ENCODE measurements at places on chromosomes 3 and 15.
A peak's percentile ranks its signal among the peaks of the same experiment; 100 is the strongest.

GRCh38 chr3:72665701-72666446 lies 182.4 kb downstream of the SHQ1 start:
- DNase-seq = peak; percentile 21

DNA sequence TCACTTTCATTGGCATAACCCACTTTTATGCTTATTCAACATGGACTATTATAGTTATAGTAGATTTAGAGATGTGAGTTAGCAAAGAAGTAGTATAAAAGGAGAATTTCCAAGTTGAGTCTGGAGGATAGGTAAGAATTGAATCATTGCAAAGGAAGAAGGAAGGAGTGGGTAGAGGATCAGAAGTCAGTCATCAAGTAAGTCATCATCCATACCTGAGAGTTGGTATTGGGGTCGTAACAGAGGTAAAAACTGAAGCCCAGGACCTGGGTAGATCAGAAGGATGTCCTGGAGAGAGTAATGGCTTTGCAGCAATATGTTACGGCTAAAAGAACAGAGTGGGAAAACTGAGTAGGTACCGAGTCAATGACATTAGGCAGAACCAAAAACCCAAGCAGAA lies 265.7 kb downstream of the SUCLG2 start:
- DNase-seq = no peak

GRCh38 chr15:76843269-76843668 lies 61.9 kb downstream of the SCAPER start:
- DNase-seq = no peak

DNA sequence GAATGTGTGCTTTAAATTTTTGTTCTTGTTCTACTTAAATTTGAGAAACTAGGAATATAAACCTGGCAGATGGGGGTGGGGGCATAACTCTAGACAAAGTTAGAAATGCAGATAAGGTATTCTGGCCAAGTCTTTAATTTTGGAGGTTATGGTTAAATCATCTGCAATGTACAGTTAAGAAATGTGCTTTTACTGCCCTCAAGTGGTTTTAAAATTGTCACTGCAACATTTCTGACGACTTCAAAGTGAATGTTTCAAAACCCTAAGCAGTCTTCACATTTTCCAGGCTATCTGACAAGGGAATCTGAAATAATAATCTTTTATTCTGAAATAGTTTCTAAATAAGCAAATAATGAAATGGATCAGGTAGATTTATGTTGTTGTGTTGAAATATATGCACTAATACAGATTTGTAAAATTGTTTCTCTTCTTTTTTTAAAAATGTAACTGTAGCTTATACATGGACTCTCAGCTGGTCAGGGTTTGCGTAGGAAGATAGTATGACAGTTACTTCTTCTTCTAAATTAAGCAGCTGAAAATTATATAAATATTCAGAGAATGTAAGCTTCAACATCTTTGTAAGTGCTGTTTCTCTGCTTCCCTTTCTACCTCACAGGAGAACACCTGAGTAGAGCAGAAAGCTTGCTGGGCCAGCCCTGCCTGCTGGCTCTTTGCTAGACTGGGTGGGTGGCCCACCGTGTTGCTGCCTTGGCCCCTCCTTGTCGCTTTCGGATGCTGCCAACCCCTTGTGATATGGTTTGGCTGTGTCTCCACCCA lies 45.0 kb downstream of the SUCNR1 start:
- DNase-seq = no peak

GRCh38 chr3:150985711-150986110 lies 13.2 kb upstream of the CLRN1 start:
- DNase-seq = no peak

DNA sequence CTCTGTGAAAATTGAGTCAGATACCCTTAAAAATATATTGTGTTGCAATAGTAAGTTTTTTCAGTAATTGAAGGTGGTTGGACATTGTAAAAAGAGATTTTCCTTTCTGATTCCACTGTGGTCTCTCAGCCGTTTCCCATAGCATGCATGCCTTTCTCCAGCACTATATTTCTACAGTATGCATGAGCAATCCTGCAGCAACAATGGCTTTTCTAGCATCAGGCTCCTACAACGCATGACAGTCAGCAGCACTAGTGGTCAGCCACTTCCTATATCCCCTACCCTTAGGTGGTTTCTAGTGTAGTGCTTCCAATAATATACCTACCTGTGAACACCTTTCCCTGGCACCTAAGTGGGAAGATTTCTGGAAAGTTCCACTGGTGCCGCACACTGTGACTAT lies 55.4 kb upstream of the SNRPN start:
- no peak for DNase-seq

DNA sequence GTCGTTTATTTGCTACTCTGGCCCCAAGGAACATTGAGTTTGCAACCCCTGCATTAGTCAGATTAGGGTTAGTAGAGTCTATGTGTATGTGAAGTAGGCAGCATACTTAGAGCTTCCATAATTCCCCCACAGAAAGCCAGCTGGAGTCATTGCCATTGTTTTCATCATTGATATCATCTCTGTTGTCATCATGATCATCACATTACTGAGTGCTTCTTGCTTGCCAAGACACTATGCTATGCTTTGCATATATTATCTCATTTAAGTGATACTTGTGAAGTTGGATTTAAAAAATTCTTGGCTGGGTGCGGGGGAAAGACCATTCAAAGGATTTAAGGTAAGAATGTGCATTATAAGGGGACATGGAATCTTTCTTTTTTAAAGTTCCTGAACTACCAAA lies 209.0 kb downstream of the CACNA2D3 start:
- DNase-seq = no peak

DNA sequence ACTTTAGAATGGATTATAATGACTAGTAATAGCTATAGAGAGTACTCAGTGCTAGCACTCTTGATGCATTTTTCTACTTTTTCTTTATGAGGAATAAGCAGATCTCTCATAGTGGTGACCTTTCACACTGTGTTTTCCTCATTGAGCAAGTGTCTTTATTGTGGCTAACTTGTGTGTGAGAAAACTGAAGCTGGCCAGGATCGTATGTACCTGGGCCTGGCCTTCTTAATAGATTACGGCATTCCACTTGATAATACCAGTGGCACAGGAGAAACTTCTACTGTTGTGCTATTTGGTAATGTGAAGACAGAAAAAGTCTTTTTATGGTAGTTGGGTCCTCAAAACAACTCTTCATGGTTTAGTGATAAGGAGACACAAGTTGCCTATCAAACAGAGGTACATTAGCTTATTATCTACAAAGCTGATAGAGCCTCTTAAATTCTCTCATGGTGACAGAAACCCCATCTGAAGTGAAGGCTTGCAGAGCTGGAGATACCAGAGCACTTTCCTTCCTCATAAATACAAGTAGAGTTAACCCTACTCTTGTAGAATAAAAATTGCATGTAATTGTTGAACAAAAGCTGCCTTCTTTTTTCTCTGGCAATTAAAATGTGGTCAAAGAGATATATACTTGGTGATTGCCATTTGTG lies 64.6 kb downstream of the LYSMD4 start:
- no peak for DNase-seq

GRCh38 chr15:34813446-34814190 lies 18.3 kb upstream of the ACTC1 start:
- no peak for DNase-seq

DNA sequence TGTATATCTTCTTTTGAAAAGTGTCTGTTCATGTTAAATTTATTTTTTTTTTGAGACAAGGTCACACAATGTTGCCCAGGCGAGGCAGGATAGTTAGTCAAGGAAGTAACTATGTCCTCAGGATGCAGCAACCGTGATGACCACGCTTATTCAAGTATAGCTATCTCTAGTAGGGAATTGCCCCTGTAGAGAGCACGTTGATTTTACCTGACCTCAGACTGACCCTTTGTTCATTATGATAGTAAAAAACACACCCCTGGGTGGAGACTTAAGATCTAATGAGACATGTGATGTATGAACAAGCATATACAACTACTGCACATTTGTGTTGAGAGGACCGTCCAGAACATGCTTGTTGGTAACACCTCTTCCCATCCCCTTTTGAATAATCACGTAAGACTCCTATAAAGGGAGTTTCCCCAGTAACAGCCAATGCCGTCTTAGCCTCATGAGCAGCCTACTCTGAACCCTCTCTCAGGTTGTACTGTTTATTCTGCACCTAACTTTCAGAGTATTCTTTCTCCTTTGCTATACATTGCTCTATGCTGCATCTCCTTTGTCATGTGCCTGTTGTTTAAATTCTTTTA lies 32.9 kb downstream of the ZNF621 start:
- no peak for DNase-seq

GRCh38 chr3:177773717-177774116 lies 576.4 kb upstream of the TBL1XR1 start:
- no peak for DNase-seq

DNA sequence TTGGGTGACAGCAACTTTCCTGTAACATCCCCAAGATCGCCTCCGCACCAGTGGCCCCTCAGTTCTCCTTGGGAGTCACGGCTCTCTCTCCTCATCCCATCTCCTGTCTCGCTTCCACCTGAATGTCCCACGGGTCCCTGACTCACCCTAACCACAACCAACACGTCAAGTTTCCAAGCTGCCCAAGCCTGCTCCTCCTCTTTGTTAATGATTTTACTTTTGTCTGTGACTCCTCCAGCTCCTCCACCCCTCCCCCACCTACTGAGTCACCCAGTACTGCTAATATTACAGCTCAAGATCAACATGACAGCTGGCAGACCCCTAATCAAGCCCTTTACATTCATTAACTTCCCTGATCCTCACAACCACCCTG lies 39.3 kb downstream of the BDH1 start:
- DNase-seq = no peak

GRCh38 chr3:195895861-195896360 lies 12.4 kb downstream of the TNK2 start:
- peak; percentile 67 for DNase-seq

DNA sequence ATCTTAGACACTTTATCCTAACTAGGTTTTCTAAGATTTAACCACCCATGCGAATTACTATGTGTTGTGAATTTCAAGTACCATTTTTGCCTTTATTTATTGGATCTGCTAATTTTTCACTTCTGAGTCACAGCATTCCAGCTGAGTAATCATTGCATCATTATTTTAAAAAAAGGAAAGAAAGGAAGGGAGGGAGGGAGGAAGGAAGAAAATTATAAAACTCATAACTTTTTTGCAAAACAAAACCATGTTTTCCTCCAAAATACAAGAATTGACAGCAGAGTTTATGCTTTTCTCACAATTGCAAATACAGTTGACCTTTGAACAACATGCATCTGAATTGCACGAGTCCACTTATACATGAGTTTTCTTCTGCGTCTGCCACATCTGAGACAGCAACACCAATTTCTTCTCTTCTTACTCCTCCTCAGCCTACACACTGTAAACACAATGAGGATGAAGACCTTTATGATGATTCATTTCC lies 651.4 kb upstream of the NECTIN3 start:
- no peak for DNase-seq

DNA sequence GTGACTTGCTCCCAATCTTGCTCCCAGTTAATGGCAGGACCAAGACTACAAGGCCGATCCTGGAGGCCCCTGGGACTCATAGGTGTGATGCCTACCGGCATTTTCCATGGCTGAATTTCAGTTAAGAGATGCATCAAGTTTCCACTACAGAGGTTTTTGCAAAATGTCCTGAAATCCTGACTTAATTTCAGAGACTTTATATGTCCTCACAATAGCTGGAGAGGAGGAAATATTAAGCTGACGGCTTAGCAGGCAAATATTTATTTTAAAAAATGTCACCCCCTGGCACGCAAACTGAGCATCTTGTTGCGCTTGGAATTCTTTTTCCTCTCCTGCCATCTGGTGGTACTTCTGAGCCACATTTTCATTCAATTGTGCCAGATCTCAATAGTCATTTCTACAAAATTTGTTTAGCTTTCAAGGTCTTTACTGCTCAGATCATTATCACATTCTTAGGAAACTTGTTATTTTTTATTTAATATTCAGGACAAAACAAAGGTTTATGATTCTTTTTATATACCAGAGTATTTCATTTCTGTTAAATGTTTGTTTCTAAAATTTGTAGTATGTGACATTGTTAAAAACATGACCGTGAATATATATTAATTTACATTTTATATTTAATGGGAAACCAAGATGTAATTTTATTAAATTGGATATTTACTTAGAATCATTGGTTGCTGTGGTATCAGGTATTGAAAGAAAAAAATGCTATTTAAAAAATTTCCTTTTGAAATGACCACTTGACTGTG lies 189.2 kb upstream of the THRB start:
- DNase-seq = no peak

GRCh38 chr3:89098964-89099585 lies 8.3 kb upstream of the EPHA3 start:
- no peak for DNase-seq

DNA sequence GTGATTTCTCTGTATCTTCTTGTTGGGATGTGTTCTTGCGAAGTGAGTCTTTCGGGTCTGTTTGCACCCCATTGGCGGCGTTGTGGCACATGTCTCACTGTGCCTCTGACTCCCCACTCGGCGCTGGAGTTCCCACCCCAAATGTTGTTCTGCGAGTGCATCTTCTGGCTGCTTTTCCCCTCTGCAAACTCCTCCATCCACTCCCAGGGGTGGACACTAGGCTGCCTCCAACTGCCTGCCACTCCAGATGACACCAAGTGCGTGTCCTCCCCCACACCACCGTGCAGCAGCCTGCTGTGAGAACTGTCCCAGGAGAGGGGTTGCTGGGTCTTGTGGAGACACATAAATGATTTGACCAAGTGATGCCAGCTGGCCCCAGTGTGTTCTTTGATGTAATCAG lies 17.6 kb downstream of the EFCC1 start:
- no peak for DNase-seq

DNA sequence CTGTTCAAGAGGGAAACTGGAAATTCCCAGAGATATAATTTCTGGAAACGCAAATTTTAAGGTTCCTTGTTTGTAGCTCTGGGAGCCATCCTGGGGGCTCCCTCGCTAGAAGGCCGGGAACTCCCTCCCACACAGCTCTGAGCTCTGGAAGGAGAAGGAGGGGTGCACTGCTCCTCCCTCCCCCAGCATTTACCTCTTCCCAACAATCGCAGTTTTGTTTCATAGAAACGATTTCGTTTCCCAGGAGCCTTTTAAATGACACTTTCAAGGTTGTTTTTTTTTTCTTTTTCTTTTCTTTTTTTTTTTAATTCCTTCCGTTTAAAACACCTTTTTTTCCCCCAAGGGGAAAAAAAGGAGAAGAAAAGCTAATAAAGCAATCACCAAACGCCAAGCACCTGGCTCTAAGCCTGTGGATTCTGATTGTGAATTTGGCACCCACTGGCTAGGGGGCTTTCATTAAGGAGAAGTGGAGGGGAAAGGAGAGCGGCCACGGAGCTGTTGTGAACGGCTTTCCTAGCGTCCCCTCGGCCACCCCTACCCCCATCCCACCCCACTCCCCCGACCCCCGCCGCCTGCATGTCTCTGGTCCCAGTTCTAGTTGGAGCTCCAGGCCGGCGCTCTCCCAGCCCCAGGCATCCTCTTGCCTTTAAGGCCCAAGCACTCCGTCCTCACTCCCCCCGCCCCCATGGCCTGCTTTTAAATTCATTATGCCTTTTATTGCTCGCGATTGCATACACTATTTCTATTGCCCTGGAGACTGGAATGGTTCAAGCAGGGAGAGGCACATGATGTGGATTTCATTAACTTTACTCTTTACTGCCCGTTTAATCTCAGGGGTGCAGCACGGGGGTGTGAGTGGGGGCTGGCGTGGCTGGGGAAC lies 13.6 kb upstream of the CCDC33 start:
- no peak for DNase-seq

GRCh38 chr3:196651819-196652218 lies 12.3 kb downstream of the NRROS start:
- DNase-seq = no peak

All from effector memory CD8-positive, alpha-beta T cell (primary cell).